ENCODE measurements at places on chromosomes 16 and 17.

DNA sequence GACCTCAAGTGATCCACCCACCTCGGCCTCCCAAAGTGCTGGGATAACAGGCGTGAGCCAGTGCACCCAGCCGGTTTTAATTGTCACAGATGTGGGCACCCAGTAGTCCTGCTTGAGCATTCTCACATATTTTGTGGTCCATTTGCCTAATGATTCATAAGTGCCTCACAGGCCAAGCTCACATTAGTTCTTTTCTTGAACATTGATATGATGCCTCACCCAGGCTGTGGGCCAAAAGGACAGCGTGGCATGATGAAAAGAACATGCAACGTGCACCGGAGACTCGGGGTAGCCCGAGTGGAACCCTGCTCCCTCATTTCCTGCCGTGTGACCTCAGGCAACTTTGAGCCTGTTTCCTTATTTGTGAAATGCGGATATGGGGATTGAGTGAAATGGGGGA, 181.9 kb downstream of the SNX29 start:
- DNase-seq = no peak

DNA sequence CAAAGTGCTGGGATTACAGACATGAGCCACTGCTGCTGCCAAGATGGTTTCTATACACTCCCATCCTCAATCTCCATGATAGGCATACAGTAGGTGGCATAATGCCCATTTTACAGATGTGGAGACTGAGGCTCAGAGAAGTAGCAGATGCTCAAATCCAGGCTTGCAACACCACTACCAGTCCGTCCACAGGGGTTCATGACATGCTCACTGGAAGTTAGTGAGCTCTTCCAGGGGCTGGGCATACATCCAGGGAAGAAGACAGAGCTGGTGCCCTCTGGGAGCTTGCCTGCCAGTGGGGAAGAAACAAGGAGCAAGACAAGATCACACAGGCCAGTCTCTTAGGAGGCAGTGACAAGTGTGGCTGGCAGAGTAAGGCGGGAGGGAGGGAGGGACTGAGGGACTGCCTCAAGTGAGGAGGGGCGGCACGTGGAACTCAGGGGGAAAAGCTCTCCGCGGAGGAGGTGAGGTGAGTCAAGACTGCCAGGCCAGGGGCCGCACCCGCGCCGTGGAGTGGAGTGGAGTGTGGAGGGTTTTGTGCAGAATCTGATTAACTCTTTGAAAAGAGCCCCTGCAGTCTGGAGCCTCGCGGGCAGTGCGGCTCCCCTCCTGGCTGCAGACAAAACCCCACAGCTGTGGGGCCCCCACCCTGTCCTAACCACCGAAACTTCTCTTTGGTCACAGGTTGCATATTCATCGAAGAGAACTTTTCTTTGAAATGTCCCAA, 27.9 kb downstream of the SREBF1 start:
- no peak for DNase-seq

DNA sequence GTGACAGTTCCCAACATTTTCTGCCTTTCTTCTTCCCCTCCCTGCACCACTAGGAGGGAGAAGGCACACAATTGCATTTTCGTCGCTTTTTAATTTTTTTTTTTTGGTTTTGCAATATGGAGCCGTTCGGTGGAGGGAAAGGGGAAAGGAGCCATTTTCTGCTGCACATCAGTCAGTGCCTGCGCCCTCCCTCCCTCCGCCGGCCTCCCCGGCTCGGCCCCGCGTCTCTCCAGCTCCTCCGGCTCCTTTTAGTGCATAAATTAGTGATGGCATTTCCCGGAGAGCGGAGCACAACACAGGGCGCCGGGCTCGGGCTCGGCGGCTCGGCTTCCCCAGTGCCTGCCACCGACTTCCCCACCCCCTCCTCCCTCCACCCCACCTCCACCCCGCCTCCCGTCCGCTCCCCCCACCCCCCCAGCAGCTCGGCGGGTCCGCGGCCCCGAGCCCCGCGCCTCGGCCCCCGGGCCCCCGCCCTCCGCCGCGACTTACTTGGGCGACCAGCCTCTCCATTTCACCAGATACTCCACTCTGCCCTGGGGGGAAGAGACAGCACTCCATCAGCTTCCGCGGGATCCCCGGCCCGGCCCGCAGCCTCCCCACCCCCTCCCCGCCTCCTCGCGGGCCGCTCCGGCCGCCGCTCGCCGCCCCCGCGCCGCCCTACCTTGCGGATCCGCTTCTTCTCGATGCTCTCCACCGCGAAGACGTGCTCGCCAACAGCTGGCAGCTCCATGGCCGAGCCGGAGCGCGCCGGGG, 542 bp downstream of the CBX4 start:
- DNase-seq = peak; percentile 58

- DNase-seq = no peak
These were observed 532.7 kb upstream of the CDH8 start for GRCh38 chr16:62568926-62569325.

DNA sequence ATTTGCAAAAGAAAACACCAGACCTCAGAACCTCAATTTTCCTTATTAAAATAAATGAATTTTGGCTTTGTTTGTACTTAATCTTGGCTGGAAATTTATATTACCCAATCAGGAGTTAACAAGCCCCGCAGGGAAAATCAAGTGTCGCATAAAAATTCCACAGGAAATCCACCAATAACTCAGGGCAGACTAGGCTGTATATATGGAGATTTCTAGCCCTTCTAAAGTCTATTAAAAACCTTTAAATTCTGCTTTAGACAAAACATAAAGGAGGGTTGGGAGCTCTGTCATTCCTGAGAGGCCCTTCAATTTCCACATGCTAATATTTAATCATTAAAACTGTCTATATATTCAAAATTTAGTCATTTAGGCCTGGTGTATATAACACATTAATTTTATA, 434.7 kb downstream of the CDH11 start:
- no peak for DNase-seq

- DNase-seq = no peak
These were observed 8.5 kb downstream of the CMTM4 start for GRCh38 chr16:66687906-66688625.

DNA sequence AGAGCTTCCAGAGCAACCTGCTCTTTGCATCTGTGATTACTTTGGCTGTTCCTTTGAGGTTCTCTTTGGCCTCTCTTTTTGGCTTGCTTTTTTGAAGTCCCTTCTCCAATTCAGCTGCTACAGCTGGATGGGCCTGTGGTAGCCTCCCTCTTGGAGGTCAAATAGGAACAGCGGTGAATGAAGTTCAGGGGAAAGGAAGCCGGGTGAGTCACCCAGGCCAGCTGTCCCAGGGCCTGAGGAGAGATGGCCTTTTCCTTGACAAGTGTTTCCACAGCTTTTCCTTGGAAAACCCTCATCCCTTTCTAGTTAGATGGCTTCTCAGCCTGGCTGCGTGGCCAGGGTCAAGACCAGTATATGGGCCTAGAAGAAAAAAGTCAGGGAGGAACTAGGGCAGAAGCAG, 103.1 kb downstream of the STX8 start:
- DNase-seq = no peak

DNA sequence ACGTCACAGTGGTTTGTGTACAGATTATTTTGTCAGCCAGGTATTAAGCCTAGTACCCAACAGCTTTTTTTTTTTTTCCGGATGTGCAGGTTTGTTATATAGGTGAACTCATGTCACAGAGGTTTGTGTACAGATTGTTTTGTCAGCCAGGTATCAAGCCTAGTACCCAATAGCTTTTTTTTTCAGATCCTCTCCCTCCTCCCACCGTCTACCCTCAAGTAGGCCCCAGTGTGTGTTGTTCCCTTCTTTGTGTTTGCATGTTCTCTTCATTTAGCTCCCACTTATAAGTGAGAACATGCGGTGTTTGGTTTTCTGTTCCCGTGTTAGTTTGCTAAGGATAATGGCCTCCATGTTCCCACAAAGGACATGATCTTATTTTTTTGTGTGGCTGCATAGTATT, 19.9 kb downstream of the RPTOR start:
- no peak for DNase-seq

DNA sequence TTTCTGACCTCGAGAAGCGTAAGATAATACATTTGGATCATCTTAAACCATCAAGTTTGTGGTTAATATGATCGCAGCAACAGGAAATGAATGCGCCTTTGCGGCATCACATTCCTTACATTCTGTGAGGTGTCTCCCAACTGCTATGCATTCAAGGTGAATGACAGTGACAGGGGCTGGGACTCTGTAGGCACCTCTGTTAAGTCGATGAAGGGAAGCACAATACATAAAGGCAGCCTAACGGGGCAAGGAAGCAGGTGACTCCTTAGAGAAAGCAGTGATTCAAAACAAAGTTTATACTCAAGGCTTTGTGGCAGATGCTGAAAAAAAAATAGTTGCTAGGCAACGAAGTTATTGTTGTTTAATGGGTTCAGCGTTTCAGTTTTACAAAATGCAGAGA, 21.6 kb upstream of the EVPL start:
- no peak for DNase-seq

DNA sequence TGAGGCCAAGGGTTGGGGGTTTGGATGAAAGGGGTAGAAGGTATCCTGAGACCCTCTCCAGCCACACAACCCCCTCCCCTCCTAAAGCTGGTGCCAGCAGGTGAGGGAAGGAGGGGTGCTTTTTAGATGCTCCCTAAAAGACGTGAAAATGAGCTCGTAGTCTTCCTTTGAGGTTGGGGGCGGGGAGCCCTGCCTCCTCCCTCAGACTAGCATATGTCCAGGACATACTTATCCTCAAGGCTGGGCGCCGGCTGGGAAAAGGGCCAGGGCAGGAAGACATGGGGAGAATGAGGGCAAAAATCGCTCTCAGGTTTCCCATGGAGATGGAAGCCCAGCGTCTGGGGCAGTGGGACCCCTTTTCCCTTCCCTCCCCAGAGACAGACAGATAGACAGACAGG, 26.7 kb downstream of the SRCIN1 start:
- no peak for DNase-seq

- DNase-seq = no peak
These were observed 34.9 kb upstream of the MMD start for GRCh38 chr17:55456307-55457240.

GRCh38 chr16:89507834-89508590, at the start of gene SPG7:
TSS of gene SPG7 (plus strand) at chr16:89508403. CDS start at chr16:89508418, 15 bp downstream.
- DNase-seq = peak; percentile 93

DNA sequence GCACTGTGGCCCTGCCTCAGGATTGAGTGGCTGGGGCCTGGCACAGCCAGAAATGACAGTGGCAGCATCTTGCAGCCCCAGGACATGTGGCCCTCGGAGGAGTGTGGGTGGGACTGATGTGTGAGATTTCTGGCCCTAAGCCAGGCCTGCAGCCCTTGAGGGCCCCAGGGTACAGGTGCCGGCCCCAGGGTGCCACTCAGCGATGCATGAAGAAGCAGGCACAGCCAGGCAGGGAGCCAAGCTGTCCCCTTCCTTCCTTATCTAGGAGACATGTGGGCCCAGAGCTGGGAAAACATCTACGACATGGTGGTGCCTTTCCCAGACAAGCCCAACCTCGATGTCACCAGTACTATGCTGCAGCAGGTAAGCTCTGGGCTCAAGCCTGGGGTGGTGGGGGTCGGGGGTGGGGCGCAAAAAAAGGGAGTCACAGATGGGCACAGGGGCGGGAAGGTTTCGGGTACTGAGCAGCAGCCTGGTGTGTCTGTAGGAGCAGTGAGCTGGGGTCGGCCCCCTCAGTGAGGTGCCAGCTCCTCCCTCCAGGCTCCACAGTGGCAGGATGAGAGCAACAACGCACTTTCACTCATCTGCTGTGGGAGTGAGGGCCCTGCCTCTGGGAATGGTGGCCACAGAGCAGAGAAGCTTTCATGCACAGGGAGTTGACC, 4.1 kb downstream of the ACE start:
- no peak for DNase-seq

DNA sequence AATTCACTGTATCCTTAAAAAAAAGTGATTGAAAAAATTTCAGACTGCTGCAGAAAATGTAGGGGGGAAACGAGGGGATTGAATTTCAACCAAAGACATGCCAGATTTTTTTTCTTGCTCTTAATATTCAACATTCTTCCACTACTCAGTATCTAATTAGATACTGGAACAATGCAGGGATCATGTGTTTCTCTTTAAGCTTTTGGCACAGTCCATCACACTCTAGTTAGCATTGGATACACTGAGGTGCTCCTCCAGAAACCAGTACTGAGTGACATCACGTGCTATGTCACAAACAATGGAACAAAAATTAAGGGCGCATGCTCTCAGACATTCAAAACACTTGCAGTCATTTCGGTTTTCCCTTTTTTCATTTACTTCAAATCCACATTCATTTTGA, 298.6 kb upstream of the PSMD7 start:
- no peak for DNase-seq

DNA sequence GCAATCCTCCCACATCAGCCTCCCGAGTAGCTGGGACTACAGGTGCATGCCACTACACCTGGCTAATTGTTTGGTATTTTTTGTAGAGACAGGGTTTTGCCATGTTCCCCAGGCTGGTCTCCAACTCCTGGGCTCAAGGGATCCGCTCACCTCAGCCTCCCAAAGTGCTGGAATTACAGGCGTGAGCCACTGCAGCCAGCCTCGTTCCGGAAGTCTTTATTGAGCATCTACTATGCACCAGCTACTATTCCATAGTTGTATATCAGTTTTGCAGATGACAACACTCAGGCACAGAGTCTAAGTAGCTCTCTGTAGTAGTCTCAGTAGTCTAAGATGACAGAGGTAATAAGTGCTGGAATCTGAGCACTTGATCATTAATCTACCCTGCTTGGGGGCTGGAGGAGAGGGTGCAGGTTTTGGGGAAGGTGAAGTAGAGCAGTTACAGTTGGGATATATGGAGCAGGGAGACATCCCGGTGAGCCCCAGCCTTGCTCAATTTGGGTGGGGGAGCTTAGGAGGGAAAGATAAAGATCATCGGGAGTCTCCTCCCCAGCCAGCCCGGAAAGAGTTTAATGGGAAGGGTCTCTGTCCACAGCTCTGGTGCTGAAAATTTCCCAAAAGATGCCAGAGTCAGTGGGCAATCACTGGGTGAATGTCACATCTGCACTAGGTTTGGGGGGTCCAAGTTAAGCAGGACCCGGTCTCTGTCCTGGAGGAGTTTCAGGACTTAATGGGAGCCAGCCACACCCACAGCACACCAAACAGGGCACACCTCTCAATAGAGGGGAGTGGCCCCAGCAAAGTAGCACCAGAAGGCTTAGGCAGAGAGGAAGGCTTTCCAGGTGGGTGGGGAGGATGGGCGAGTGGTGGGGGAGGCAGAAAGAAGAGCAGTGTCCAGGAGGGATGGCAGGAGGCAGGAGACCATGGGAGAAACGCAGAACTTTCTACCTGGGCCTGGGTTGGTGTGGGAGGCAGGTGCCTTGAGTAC, 1.7 kb downstream of the OTOP3 start:
- no peak for DNase-seq

DNA sequence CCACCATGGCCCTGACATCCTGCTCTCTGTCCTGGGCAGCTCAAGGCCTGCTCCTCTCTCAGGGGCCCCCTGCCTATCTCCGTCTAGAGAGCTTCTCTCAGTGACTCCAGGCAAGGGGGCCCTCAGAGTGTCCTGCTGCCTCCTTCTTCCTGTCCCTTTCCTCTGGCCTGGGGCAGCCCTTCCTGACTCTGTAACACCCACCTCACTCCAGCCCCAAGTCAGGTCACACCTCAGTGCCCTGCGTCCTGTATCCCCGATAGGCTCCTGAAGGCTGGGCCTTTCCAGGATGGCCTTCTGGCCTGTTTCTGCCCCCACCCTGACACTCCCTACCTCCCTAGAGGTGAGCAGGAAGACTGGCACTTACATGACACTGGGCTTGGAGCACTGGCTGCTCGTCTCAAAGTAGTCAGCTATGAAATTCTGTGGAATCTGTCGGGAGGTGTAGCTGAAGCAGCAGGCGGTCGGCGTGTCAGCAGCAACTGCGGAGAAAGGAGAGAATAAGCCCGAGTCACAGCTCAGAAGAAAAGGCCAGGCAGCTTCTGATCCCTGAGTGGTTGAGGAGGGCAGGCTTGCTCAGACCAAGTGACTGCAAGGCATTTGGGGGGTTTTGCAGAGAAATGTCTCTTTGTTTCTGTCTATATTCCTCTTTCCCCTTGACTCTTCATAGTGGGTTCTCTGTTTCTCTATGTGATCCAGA, 976 bp downstream of the CCL3L1 start:
- DNase-seq = no peak

GRCh38 chr16:69621225-69621624, 55.5 kb downstream of the NFAT5 start:
- DNase-seq = no peak

Measured in activated CD4-positive, alpha-beta T cell treated with anti-CD3 and anti-CD28 coated beads, Interleukin-10, Interleukin-2, amounts not matched to agents 100 ng/mL and 50 ng/mL, durations not matched to agents 16 hours and 8 hours (primary cell).